ENCODE measurements at places on chromosomes 1 and 21. TPM values are rescaled to one million over a fixed set of nuclear protein-coding genes. Genes with fewer than 3 reads are reported as not detected.

The KIF17 gene
- total RNA-seq: 0.85 TPM

The MTOR gene
- total RNA-seq: 22.4 TPM

The FAM78B gene
- total RNA-seq: 0.16 TPM

The HPCA gene
- 0.98 TPM for total RNA-seq

The SLC44A5 gene
- 0.61 TPM for total RNA-seq

The PALMD gene
- total RNA-seq: not detected

The VWA1 gene
- total RNA-seq: 6.2 TPM

The KRTAP10-6 gene
- not detected for total RNA-seq

The RYR2 gene
- total RNA-seq: 0.26 TPM

The PODN gene
- not detected for total RNA-seq

The CLEC20A gene
- total RNA-seq: not detected

The RXRG gene
- not detected for total RNA-seq

The LCA5L gene
- not detected for total RNA-seq

The CBS gene
- 2.9 TPM for total RNA-seq

GRCh38 chr1:218394416-218394815, 49.3 kb downstream of the TGFB2 start:
- ATAC-seq: no peak

DNA sequence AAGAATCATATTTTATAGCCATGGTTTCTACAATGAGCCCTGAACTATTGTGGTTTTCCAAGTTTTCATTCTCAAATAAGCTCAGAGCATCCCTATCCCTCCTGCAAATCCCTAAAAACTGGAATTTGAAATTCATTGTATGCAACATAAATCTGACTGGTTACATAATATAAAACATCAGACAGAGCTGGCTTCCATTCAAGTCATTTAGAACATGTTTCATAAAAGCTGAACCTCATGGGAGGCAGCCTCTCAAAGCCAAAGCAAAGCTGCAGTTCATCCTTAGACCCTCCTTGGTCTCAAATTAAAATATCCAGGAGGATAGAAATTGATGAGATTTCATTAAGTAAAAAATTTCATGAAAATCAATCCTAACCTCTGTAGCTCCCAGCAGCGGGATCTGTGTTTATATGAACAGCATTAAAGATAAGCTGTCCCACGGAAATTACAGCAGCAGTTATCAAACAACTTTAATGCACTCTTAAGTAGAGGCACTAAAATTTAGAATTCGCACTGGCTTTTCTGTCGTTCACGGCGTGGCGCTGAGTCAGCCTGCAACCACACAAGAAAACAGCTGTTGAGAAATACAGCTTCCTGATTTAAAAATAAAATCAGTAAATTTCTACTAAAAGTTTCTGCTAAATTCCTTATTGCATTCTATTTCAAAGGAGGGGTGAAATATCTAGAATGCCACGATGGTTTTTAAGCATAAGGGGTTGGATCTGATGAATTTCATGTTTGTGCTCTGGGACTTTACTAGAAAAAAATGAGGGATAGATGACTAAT, 99.9 kb upstream of the TIAM1 start:
- ATAC-seq: no peak

GRCh38 chr1:62978741-62979140, 194.8 kb downstream of the ATG4C start:
- ATAC-seq: no peak

GRCh38 chr1:67843331-67843730, 10.1 kb upstream of the GNG12 start:
- ATAC-seq: no peak

GRCh38 chr1:190864013-190864641, 386.5 kb upstream of the BRINP3 start:
- no peak for ATAC-seq

GRCh38 chr1:164971921-164972415, 384.5 kb downstream of the LMX1A start:
- ATAC-seq: no peak

GRCh38 chr1:198523182-198523950, 17.1 kb downstream of the ATP6V1G3 start:
- peak; percentile 49 for ATAC-seq

DNA sequence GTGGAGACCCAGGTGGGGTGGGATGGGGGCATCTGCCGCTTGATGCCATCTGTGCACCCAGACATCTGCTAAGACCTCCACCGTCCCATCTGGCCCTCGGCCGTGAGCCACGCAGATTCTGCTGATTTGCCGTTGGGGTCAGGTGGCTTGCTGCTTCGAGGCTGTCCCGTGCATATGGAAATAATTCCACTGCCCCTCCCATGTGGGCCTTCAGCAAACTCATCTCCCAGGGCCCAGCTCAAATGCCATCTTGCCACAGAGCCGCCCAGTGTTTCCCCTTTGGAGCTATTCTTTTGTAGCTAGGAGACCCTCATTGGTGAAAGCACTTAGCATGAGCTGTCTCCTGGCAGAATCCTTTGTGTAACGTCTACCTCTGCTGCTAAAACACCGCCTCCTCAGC, 99.8 kb downstream of the KAZN start:
- ATAC-seq: no peak

GRCh38 chr1:207868774-207869721, 41.9 kb downstream of the CD34 start:
- peak; percentile 61 for ATAC-seq

DNA sequence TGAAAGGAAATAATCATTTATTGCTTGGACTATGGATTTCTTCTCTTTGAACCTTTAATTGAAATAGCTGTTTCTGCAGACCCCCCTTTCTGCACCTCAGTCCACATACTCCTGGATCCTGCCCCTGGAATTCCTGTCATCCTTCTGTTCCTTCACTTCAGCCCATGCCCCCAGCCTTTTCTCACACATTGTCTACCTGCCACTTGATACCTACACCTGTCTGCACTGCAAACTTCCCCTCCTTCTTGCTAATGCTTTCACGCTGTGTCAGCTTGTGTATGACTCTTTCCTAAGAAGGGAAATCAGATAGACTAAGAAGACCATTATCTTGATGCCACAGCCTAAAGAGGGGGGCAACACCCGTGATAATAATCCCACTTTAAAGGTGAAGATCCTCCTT, 80.3 kb upstream of the EXO1 start:
- no peak for ATAC-seq

- ATAC-seq: no peak
These were observed 53.7 kb downstream of the KCNJ6 start for GRCh38 chr21:37862536-37862935.

- ATAC-seq: no peak
These were observed 175.6 kb upstream of the HP1BP3 start for GRCh38 chr1:20962576-20963258.

GRCh38 chr1:81549588-81550127, 251.1 kb upstream of the ADGRL2 start:
- ATAC-seq: no peak

GRCh38 chr1:41435570-41436178, 48.8 kb downstream of the EDN2 start:
- no peak for ATAC-seq

DNA sequence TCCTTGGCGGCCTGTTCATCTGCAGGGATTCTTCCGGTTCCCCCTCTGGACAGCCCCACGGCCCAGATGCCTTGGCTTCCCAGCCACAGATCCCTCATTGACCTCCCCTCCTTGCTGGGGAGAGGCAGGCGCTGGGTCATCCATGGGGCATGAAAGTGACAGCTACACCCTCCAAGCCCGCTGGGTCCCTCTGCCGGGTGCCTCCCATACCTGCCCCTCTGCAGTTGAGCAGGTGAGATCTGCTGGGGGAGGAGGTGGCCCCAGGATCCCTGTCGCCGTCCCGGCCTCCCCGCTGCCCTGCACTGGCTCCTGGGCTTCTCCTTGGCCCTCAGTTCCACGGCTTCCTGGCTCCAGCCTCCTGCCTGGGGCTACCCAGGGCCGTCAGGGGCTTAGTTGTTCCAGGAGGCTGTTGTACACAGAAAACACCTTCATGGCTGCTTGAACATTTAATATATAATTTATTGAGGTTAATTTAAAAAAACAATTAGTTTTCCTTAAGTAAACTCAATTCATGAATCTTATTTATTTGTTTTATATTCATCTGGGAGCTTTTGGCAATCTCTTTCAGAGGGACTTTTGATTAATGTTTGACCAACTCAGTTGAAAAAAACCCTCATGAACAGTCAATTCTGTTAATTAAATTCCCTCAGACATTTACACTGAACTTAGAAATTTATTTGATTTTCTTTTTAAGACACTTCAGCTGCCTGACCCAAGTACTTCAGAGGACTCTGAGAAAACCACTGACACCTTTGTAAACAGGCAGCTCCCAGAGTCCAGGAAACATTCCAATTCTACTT, 67.6 kb upstream of the ABCG1 start:
- no peak for ATAC-seq

- no peak for ATAC-seq
These were observed 4.6 kb downstream of the NID1 start for GRCh38 chr1:236060286-236060685.

DNA sequence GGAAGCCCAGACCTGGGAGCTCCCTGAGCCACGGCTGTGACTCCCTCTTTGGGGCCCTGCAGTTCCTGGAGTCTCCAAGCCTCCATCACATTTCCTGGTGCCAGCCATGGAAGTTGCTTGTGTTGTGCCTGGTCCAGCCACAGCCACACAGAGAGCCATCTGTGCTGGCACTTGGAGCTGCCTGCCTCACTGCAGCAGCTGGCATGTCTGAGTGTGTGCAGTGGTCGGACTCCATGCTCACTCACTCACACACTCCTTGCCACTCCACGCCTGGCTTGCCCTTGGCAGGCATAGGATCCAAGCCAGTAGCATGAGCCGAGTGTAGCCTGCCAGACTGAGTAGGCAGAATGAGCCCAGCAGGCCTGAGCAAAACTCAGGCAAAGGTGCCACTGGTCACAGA, 516.3 kb upstream of the BEND5 start:
- ATAC-seq: no peak

- ATAC-seq: no peak
These were observed 307.3 kb downstream of the BRINP3 start for GRCh38 chr1:190170321-190170720.
